Choroid plexus epithelial cell (primary cell): ENCODE measurements at places on chromosomes 5 and 9.
A peak's percentile ranks its signal among the peaks of the same experiment; 100 is the strongest.

DNA sequence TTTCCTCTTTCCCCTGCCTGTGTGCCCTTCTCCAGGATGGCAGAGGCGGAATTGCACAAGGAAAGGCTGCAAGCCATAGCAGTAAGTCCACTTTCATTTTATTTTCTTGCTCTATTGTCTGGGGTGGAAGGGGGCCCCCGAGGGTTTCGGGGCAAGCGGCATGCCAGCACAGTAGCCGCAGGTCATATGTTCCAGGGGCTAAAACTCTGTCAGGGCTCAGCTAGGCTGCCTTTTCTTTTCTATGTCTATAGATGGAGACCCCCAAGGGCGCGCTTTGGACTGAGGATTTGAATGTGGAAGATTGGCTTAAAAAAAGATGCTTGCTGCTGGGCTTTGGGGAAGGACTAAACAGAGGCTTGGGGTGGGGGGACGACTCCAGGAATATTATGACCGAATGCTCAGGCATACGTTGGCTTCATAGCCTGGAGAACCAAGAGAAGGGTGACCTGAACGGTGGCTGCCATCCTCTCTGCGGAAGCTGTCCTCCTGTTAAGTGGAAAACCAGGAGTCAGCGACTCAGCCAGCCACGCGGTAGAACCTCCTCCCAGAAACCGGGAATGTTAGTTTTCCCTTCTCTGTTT is 545 bp downstream of the PALM2AKAP2 start:
- DNase-seq, result peak; percentile 15

DNA sequence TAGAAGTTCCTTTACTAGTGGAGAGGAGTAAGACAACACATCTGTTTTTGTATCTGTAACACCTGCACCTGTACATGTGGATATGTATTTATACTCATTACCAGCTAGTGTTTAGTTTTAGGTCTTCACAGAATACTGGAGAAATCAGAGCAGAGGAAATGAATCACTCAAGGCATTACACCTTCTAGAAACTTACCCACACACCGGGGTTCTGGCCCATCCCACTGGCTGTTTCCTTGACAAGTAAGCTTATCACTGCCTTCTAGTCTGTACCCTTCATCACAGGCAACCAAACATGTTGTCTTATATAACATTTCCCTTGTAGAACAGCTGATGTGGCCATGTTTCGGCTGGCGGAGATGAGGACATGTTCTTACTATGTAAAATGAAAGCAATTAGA is 76.7 kb downstream of the SVEP1 start:
- DNase-seq, result peak; percentile 39

DNA sequence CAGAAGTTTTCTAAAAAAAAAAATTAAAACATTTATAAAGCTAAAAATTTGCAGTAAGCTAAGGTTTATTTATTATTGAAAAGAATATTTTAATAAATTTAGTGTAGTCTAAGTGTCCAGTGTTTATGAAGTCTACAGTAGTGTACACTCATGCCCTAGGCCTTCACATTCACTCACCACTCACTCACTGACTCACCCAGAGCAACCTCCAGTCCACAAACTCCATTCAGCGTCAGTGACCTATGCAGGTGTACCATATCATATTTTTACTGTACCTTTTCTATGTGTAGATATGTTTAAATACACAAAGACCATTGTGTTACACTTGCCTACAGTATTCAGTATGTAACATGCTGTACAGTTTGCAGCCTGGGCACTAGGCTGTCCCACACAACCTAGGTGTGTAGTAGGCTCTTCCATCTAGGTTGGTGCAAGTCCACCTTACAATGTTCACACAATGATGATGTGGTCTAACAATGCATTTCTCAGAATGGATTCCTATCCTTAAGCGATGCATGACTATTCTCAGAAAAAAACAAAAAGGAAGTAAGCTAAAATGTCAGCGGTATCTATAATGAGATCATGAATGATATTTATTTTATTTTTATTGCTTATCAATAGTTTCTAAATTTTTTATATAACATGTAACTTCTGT is 336.7 kb downstream of the AGTPBP1 start:
- no peak for DNase-seq

- peak; percentile 42 for DNase-seq
Observed at GRCh38 chr5:38847559-38848347, 1.9 kb downstream of the OSMR start.

- peak; percentile 9 for DNase-seq
Observed at GRCh38 chr5:104062621-104063377, 500.2 kb upstream of the NUDT12 start.

GRCh38 chr9:88804254-88804596 is 187.0 kb upstream of the S1PR3 start:
- DNase-seq, result no peak

DNA sequence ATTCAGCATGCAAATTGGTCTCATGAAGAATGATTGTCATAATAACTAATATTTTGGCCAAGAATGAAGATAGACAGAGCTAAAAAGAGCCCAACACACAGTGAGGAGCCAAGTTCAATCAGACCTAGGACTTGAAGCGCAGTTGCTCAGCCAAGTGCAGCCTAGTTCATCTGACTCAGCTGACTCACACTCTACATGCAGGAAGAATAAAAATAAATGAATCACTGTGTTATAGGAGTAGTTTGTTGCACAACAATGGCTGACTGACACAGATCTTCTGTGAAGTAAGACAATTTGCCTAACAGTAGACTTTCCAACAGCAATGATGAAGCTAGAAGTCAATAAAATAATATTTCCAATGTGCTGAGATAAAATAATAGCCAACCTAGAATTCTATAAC is 261.5 kb downstream of the CEMIP2 start:
- peak; percentile 68 for DNase-seq

- no peak for DNase-seq
Observed at GRCh38 chr9:128153947-128154695, 4.9 kb downstream of the LCN2 start.

DNA sequence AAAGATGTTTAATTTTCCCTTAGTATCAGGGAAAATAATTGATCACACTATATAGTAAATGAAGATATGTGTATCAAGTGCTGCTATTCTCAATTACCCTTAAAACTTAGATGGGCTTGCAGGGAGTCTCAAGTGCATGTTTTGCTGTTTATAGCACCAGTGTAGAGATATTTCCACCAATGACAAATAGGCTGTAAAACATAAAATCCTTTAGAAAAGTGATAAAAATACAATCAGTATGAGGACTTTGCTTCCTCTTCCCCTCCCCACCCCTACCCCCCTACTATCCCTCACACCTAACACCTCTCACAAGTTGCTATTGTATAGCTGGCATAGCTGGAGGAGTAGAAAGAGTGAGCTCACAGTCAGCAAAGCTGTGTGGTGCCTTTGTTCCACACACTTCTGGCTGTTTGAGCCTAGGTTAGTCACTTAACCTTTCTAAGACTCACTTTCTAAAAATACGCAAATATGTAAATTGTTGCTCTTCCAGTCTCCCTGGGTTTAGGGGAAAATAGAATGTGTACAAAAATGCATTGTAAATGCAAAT is 93.1 kb downstream of the PDE4D start:
- DNase-seq, result no peak

GRCh38 chr5:72525816-72526215 is 18.6 kb upstream of the ZNF366 start:
- peak; percentile 97 for DNase-seq

- no peak for DNase-seq
Observed at GRCh38 chr5:88287846-88288527, 19.3 kb upstream of the TMEM161B start.

- DNase-seq, result no peak
Observed at GRCh38 chr5:162796507-162796906, 640.9 kb upstream of the CCNG1 start.

DNA sequence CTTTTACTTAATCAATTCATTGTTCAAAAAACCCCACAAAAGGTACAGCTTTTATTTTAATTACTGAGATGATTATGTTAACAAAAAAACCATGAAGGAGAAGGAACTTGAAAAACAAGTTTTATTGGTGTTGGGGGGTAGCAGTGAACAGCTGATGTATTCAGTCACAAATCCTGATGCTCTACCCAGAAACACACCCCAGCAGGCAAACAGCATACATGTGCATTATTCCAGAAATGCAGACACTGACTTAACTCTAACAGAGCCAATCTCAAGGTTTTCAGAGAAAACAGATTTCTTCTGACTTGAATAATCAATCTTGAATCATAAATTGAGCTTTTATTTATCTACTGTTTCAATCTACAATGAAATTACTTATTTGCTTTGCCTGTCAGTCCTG is 175.2 kb downstream of the ZSWIM6 start:
- DNase-seq, result no peak

DNA sequence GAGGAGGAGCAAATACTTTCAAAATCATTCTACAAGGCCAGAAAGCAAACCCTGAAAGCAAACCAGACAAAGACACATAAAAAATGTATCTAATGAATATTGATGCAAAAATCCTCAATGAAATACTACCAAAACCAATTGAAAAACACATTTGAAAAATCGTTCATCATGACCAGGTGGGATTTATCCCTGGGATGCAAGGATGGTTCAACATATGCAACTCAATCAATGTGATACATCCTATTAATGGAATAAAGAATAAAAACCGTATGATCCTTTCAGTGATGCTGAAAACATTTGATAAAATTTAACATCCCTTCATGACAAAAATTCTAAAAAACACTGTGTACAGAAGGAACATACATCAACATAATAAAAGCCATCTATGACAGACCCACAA is 337.6 kb downstream of the NNT start:
- no peak for DNase-seq

- DNase-seq, result no peak
Observed at GRCh38 chr5:132334812-132335211, 34.7 kb upstream of the SLC22A5 start.

DNA sequence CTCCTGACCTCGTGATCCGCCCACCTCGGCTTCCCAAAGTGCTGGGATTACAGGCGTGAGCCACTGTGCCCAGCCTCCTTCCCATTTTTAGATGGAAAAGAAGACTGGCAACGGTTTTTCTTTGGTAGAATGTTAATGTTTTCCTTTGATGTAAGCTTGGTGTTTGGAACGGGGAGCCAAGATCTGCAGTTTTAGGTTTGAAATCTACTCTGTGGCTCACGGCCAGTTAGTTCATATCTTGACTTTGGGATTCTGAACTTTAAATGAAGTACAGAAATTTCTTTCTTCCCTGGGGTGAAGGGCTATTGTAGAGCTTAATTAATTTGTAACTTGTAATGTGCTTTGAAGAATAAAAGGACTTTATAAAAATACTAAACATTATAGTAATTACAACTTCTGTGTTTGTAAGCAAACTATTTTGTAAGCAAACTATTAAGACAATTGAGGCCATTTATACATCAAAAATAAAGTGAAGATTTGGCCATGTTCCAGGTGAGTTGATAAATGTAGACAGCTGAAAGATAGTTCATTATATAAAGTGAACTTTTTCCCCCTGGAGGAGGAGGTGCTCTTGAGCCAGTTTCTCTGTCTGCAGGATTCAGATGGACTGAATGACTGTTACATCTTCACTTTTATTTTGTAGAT is 117.1 kb upstream of the TUT7 start:
- no peak for DNase-seq

DNA sequence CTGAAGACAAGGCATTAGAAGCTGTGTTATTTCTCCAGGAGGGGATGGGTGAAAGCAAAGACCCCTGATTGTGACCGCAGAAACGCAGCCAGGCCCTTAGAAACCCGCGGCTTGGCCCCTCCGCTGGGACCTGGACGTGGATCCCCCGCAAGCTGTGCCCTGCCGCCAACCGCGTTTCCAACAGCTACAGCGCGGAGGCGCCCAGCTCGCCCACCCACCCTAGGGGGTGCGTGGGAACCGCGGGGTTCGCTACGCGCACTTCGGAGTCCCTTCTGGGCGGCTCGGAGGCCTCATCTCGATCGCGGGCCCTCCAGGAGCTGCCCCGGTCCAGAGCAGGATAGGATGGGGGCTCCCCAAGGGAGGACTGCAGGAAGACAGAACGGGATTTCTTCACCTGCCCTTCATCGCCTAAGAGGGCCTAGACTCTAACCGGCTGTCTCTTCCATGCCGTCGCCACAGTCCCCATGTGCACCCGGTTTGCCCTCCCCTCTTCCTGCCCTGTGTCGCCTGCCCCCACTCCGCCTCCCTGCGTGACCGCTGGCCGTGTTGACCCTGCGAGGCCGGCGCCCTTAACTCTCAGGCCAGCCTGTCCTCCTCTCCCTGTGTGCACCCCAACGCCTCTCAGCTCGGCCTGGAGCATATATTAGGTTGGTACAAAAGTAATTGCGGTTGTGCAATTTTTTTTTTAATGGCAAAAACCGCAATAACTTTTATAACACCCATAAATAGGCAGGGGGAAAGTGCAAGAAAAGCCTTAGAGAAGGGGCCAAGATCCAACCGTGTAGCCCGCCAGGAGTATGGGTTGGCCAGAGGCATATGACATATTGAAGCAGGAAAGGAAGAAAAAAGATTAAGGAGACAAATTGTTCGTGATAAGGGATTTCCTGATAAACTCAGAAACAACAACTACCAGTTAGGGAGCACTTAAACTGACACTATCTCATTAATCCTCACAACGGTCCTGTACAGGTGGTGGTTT is 68.1 kb upstream of the FREM1 start:
- DNase-seq, result no peak

DNA sequence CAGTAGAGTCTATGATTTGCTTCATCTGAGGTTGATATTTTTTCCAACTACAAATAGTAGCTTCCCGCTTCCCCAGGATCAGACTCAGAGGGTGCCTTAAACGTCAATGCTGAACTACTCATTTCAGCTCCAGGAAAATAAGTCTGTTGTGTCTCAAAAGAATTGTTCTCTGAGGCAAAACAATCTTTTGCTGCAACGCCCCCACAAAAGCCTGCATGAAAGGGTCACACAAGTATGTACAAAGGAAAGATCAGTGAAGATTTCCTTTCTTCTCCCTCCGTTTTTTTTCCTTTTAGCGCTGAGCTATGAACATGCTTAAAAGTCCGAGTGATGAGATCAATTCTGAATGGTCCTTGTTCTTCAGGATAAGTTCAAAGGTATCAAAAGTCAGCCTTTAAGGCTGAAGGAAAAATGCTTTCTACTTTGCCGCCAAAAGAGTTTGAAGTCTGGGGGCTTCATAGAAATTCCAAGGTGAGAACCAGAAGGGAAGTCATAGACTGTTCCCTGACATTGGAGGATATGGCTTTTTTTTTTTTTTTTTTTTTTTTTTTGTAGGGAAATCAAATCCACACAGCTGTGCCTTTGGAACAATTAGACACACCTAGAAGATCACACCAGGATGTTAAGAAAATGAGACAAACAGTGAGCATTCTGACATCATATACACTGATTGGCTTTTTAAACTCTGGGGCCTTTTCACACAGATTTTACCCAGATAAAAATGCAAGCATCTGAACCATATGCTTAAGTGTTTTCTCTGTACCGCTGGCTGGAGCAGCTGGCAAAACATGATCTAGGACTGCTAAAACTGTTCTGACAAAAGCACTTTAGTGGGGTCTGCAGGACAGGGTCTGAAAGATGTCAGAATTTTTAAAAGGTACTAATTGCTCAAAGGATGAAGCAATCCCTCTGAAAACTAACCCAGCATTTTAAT is 329.3 kb downstream of the ENC1 start:
- no peak for DNase-seq

GRCh38 chr5:97098922-97099321 is 43.5 kb downstream of the LIX1 start:
- DNase-seq, result peak; percentile 2
